NCI-H226 (cell line): ENCODE measurements at places on chromosomes 1 and 21.

DNA sequence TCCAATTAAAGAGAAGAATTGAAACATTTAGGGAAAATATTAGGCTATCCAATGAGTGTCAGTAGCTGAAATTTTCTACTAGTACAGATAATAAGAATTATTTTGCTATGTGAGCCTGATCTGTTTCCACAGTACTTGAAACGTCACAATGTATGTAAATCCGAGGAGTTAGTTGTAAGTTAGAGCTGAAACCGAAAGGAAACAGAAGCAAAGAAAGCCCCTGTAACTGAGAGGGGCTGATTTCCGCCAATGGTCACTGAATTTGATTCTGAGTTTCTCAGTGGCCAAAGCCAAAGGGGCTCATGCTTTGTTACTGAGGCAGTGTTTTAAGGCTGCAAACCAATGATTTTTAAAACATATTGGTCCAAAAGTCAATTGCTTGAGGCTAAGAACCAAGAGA, 168.3 kb upstream of the DUSP10 start:
- no peak for DNase-seq

DNA sequence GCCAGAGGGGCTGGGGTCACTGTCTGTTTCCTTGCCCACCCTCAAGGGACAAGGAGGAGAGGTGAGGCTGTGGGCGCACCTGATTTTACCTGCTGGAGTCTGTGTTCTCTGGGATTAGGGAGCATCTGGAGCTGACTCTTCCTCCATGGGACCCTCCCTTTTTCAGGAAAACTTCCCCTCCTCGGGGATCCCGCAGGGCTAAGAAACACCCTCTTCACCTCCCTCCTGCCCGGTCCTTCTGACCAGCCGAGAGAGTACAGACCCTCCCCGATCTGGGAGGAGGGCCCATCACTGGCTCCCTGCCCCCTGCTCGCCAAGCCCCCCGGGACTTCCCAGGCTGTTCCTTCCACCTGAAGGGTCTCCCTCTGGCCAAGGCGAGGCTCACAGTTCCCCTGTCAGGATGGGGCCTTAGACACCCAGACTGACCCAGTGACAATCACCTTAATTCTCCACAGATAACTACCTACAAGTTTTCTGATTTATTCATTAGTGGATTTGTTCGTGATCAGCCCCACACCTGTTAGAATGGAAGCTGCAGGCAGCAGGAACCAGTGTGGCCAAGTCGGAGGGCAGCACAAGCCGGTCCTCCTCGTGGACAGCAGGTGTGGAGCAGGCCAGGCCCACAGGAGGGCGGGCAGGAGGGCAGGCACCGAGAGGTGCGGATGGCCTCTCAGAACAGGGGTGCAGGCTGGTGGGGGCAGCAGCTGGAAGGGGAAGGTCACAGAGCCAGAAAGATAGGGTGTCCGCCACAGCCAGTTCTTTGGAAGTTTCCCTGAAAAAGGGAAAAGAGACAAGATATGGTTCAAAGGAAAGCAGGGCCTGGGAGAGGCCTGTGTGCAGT, 15.9 kb upstream of the SAMD11 start:
- DNase-seq = no peak

GRCh38 chr1:48743480-48743879, 33.2 kb downstream of the BEND5 start:
- DNase-seq = no peak

GRCh38 chr1:153794624-153795329, 19.6 kb downstream of the SLC27A3 start:
- no peak for DNase-seq

DNA sequence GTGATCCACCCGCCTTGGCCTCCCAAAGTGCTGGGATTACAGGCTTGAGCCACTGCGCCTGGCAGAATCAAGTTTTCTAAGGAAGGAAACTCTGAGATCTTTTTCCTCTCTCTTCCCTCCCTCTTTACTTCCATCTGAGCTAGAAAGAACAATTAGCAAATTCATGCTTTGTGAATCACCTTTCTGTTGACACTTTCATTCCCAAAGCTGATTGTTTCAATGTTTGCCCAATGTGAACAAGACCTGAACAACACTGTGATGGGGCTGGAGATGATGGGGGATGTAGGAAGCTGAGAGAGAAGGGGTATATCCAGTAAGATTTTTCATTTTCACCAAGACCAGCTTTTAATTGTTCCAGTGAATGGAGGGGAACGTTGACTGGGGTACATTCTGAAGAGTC, 5.7 kb upstream of the TENT5B start:
- no peak for DNase-seq

DNA sequence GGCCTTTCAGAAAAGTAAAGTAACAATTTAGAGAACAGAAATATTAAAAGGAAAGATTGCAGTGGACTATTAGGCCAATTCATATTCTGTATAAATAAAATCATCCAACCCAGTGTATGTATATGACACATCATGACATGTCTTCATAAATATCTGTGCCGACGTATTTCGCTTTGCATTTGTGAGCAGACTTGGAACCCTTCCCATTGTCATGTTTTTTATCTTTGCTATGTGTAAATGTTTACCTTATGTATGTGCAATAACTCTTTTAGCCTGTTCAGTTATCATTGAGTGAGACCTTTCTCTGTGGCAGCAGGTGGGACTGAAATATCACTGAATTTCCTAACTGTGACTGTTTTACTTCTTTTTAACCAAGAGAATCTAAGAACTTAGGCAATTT, 58.0 kb upstream of the FAM3B start:
- peak; percentile 7 for DNase-seq

GRCh38 chr1:109335091-109335490, 28.3 kb upstream of the MYBPHL start:
- DNase-seq = no peak

GRCh38 chr1:207581496-207582153, 63.3 kb upstream of the CR1L start:
- no peak for DNase-seq

GRCh38 chr1:6691507-6691906, 10.1 kb downstream of the DNAJC11 start:
- DNase-seq = peak; percentile 26

DNA sequence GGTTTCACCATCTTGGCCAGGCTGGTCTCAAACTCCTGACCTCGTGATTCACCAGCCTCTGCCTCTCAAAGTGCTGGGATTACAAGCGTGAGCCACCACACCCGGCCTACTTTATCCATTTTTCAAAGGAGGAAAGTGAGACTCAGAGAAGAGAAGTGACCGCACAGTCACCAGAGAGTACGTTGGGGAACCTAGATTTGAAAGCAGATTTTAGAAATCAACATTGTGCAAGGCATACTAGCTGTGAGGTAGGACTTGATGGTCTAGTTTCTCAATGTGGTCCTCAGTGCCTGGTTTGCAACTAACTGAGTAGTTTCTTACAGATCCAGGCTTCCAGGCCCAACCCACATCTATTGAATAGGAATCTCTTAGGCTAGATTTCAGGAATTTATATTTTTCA, 1.7 kb upstream of the PRCC start:
- no peak for DNase-seq

DNA sequence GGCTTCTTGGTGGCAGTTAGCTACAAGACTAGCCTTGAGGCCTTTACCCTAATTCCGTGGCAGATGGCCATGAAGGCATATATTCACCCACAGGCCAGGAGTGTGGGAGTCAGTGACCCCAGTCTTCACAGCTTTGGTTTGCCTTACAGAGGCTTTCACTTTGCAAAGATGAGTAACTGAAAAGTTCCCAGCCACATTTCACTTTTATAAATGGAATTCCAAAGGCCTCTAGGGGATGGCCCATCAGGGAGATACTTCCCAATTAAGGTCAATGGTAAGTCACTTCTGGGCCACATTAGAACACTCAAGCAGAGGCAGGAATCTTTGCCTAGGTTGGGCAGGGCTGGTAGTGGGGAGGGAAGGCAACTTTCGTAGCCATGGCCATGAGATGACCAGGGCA, 13.1 kb upstream of the HEYL start:
- no peak for DNase-seq
